ENCODE measurements at places on chromosomes 4 and X. TPM values are rescaled to one million over a fixed set of nuclear protein-coding genes. Genes with fewer than 3 reads are reported as not detected.

ARMCX4 gene
- 8.9 TPM for total RNA-seq

ARHGAP36 gene
- total RNA-seq: not detected

SLITRK4 gene
- total RNA-seq: 1.2 TPM

RTL9 gene
- total RNA-seq: 0.32 TPM

MFAP3L gene
- total RNA-seq: 6.2 TPM

NLRP2B gene
- total RNA-seq: not detected

CXCL8 gene
- 0.31 TPM for total RNA-seq

SORBS2 gene
- total RNA-seq: 725 TPM

LRP2BP gene
- total RNA-seq: 2.6 TPM

MAGEE2 gene
- 0.36 TPM for total RNA-seq

DSPP gene
- total RNA-seq: not detected

JAKMIP1 gene
- total RNA-seq: 0.28 TPM

PNMA6F gene
- not detected for total RNA-seq

TBX22 gene
- 0.21 TPM for total RNA-seq

DNA sequence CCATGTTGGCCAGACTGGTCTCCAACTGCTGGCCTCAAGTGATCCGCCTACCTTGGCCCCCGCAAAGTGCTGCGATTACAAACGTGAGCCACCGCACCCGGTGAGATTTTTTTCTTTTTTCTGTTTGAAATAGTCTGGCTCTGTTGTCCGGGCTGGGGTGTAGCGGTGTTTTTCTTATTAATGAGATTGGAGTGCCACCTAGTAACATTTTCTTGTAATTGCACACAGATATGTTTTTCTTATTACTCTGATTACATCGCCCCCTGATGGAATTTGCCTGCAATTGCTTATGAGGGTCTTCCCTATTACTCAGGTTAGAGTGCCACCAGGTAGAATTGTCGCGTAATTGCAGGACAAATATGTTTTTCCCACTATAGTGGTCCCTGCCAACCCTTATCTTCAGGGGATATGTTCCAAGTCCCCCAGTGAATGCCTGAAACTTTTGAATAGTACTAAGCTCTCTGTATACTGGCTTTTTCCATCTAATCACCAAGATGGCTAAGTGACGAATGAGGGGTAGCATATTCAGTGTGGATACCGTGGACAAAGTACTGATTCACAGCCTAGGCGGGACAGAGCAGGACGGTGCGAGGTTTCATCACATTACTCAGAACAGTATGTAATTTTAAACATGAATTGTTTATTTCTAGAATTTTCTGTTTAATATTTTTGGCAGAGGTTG lies 8.6 kb upstream of the PDHA1 start:
- no peak for DNase-seq

GRCh38 chr4:147583876-147584275 lies 33.3 kb upstream of the TMEM184C start:
- DNase-seq: no peak

- DNase-seq: no peak
Measured at GRCh38 chrX:86121916-86122315, 26.3 kb upstream of the DACH2 start.

- peak; percentile 31 for DNase-seq
Measured at GRCh38 chr4:55635741-55636655, at the start of gene NMU. Gene NMU (minus strand): TSS chr4:55636298. CDS start chr4:55636192, 106 bp downstream.

GRCh38 chr4:16124232-16124631 lies 40.4 kb upstream of the PROM1 start:
- DNase-seq: no peak

GRCh38 chr4:99843413-99843812 lies 26.8 kb downstream of the DAPP1 start:
- no peak for DNase-seq

DNA sequence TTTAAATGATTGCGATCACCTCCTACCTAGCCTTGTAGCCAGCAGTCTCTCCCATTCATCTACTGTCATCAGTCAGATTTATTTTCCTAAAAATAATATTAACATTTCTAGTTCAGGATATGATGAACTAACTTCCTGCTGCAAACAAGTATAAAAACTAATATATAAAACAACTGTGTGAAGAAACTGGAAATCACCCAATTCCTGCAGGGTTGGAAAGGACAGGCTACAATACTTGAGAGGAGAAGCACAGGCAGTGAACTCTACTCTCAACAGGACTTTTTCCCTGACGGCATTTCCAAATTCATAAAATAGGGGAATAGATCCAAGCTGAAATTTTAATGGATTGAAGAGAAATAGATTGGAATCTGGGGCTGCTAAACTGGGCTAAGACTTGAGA lies 14.2 kb upstream of the BBS12 start:
- no peak for DNase-seq

DNA sequence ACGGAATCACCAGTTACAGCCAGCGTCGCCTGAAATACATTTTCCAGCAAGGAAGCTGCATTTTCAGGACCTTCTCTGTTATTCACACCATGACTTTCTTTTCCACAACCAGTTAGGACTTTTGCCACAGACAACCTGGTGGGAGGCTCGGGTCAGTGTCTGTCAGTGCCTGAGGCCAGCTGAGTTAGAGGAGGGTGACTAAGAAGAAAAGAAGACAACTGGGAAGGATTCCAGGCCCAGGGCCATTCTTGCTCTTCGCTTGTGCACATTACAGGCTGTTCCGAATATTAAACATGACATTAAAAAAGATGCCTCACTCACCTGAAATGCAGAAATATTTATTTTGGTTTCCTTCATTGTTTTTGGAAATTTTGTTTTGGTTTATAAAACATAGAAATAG lies 21.4 kb upstream of the CENPU start:
- DNase-seq: no peak

GRCh38 chr4:107650251-107650650 lies 69.8 kb downstream of the PAPSS1 start:
- no peak for DNase-seq

- DNase-seq: no peak
Measured at GRCh38 chr4:186255122-186255521, 10.9 kb upstream of the F11 start.

- no peak for DNase-seq
Measured at GRCh38 chrX:37367946-37368345, 18.8 kb downstream of the PRRG1 start.

DNA sequence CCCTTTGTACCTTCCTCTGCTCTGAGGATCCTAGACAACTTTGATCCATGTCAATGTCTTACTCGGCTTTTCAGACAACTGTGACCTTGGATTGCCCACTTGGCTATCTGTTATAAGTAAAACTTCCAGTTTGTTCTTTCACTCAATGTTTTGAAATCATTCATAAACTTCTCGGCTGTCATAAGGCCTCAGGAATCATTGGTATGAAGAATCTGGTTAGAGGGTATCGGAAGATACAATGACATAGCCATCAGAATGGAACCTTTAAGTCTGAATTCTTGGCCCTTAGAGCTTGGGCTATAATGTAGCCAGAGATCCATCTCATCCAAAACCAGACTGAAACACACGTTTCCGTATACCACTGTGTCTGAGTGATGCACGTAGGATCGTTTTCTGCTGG lies 59.0 kb upstream of the WDR1 start:
- DNase-seq: no peak

DNA sequence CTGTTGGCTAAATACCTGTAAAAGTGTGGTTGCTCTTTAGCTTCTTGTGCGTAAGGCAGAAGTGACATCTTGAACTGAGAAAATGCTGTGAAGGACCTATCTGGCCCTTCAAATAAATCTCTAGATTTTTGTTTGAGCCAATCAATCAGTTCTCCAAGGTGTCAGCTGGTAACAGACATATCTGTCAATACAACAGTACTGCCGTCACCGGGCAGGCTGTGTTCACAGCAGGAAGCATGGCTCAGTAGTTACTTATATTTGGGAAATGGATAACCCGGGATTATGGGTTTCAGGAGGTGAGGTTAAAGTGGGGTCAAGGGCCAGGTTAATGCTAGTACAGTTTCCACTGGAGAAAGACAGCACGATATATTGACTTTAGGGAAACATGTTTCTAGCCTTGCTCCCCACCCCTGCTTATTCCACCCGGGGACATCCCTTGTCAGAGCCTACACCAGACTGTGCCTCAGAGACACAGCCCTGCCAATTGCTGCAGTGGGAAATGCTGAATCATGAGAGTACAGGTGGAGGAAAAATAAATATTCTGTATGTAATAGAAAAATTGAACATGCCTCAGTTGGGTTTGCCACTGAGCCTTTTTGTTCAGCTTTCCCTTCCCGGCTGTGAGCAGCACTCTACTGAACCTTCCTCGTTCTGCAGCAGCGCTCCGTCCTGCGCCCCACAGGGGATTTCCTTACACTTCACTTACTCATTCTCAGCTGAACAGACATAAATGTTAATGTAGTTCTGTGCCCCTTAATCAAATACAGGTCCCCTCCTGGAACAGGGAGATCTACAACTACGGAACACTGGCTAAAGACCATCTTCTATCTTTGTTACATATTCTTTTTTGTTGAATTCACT lies 121.1 kb downstream of the MGST2 start:
- DNase-seq: no peak

- DNase-seq: no peak
Measured at GRCh38 chr4:185966997-185967775, 101.8 kb upstream of the TLR3 start.

- no peak for DNase-seq
Measured at GRCh38 chr4:151798678-151799416, 38.0 kb upstream of the GATB start.

DNA sequence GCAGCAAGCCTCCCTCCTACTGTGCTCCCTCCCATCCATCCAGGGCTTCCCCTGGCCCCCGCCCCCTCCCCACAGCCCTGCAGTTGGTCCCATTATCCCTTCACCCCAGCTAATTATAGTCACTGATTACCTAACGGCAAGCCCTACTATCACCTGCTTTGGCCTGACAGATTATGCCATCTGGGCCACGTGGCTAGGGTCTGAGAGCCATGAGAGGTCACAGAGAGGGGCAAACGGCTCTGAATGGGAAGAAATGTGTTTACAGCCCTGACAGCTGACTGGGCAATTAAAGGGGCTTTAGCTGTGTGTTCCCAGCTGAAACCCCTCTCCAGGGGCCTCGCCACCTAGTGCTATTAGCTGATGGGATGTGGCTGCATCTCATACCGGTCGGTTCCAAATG lies 134.4 kb upstream of the CPEB2 start:
- no peak for DNase-seq

DNA sequence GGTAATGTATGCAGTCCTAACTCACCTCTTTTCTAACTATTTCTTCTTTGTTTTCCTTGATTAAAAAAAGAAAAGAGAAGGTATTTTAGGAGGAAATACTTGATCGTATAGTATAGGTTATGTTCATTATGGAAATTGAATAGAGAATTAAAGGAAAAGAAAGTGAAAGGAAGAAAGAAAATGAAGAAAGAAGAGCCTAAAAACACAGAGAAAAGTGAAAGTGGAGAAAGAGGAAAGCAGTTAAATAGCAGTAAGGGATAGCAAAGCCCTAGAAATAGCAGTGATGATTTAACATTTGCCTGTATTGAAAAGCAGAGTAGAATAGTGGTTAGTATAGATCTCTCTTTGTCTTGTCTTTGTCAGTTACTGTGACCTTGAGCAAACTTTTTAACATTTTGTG lies 37.0 kb downstream of the MRPL1 start:
- no peak for DNase-seq

DNA sequence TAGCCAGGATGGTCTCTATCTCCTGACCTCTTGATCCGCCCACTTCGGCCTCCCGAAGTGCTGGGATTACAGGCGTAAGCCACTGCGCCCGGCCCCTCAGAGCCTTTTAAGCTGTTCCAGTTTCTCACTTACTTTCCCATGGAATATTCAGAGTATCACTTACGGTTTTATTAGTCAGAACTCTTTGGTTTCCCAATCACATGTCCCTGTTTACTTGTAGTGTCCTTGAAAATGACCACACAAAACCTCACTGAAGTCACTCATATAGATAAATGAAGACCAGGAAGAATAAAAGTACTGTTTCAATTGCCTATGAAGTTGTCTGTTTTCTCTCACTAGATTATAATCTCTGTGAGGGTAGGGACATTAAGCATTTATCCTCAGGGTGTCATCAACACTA lies 217.2 kb upstream of the HCCS start:
- DNase-seq: no peak

DNA sequence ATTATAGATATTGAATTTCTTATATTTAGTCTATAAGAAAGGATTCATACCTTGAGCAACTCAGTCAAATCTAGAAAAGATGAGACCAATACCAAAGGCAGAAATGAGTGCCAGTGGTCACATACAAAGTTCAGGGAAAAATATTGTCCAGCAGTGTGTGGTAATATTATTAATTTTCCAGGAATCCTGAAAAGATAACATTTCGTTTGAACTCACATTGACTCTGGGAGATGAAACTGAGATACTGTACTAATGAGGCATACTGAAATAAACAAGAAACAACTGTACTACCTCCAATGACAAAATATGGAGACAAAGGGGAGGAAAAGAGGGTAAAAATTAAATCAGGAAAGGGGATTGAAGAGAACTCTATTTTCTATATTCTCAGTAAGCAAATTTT lies 212.4 kb downstream of the TRAM1L1 start:
- DNase-seq: no peak

DNA sequence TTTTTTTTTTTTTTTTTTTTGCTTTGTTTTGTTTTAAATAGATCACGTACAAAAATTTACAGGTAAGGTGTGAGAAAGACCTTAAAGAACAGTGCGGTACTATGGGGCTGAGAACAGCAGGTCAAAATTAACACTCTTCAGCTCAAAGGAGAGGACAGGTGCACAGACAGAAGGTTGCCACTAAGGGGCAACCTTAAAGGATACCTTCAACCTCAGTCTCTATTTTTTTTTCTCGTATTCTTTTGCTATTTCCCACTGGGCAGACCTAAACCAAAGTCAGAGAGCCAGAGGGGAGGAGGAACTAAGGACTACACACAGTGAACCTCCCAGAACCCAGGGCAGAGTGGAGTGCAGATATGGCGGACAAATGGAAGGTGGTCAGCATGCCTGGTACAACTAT lies 1984.3 kb upstream of the IGFBP7 start:
- DNase-seq: no peak

GRCh38 chr4:166043801-166044200 lies 170.8 kb downstream of the TLL1 start:
- DNase-seq: no peak

GRCh38 chrX:64642482-64642881 lies 247.2 kb upstream of the MTMR8 start:
- no peak for DNase-seq

DNA sequence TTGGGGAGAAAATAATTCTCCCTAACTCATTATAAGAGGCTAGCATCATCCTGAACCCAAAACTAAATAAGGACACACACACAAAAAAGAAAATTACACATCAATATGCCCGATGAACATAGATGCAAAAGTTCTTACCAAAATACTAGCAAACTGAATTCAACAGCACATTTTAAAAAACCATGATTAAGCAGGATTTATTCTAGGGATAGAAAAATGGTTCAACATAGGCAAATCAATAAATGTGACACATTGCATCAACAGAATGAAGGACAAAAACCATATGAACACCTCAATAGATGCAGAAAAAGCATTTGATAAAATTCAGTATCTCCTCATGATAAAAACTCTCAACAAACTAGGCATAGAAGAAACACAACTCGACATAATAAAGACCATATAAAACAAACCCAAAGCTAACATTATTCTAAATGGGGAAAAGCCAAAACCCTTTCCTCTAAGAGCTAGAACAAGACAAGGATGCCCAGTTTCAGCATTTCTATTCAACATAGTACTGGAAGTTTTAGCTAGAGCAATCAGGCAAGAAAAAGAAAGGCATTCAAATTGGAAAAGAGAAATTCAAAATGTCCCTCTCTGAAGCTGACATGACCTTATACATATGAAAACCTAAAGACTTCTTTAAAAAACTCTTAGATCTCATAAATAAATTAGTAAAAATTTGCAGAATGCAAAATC lies 200.9 kb downstream of the NKX6-1 start:
- DNase-seq: no peak

Measured in right cardiac atrium (tissue), 5 donors.